ENCODE measurements at places on chromosomes 3 and 15.

DNA sequence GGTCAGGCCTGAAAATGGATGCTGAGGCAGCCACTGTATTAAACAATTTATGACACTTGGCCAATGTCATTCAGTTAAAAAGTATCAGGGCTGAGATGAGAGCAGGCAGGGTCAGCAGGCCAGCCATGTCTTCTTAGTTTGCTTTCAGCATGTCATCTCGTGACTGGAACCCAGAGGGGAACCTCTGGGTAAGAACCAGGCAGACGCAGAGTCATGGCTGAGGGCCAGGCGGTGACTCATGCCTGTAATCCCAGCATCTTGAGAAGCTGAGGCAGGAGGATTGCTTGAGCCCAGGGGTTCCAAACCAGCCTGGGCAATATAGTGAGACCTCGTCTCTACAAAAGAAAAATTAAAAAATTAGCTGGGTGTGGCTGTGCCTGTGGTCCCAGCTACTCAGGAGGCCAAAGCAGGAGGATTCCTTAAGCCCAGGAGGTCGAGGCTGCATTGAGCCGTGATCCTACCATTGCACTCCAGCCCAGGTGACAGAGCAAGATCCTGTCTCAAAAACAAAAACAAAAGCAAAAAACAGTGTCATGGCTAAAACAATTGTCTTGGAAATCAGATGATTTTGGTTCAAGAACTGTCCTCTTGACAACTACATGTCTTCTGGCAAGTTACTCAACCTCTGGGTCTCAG, 11.7 kb downstream of the BCL2L10 start:
- DNase-seq, result peak; percentile 69

GRCh38 chr3:194357681-194358080, 6.6 kb upstream of the CPN2 start:
- DNase-seq, result no peak

GRCh38 chr15:99628374-99629001, 62.7 kb downstream of the MEF2A start:
- DNase-seq, result no peak

- no peak for DNase-seq
These were observed 390.7 kb downstream of the EFHB start for GRCh38 chr3:19543212-19543841.

- no peak for DNase-seq
These were observed 298.8 kb upstream of the UMPS start for GRCh38 chr3:124431331-124431994.

- no peak for DNase-seq
These were observed 353.2 kb upstream of the SOX2 start for GRCh38 chr3:181358562-181358961.

DNA sequence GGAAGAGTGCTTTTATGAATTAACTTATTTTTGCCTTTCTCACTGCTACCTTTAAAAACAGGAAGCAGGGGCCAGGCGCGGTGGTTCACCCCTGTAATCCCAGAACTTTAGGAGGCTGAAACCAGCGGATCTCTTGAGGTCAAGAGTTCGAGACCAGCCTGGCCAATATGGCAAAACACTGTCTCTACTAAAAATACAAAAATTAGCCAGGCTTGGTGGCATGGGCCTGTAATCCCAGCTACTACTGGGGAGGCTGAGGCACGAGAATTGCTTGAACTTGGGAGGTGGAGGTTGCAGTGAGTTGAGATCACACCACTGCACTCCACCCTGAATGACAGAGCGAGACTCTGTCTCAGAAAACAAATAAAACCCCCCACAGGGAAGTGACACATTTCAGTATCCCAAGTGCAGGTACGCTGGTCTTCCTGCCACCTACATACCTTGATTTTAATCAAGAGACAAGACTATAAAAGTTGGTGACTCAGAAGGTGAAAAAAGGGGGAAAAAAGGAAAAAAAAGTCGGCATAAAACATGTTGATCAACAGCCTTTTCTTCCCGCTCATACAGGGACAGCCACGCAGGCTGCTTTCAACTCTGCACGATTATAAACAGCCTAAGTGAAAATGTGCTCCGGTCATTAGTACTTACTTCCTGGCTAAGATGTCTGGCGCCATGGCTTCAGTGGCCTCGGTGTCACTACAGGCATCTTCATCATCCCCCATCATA, 18.8 kb downstream of the PPP1R2 start:
- no peak for DNase-seq

DNA sequence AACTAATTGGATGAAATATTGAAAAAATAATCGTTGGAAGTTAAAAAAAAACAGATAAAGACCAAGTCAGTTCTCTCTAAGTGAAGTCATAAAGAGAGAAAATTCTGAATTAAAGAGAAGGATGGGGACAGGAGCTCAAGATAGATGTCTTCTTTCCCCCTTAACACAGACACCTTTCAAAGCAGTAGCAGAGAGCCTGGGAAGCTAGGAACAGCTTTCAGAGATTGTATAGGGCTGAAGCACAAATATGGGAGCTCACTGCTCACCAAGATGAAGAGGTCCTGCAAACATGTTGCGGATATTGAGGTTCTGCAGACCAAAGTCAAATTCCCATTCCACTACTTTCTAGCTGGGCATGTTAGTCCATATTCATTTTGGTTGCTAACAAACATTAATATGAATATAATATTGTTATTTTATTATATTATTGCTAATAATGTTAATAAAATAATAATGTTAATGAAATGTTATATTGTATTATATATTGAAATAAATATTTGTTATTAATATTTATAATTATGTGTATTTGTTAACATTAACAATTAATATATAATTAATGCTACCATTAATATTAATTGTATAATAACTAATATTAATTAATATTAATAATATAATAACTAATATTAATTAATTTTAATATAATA, 319.1 kb downstream of the OXSM start:
- DNase-seq, result no peak

DNA sequence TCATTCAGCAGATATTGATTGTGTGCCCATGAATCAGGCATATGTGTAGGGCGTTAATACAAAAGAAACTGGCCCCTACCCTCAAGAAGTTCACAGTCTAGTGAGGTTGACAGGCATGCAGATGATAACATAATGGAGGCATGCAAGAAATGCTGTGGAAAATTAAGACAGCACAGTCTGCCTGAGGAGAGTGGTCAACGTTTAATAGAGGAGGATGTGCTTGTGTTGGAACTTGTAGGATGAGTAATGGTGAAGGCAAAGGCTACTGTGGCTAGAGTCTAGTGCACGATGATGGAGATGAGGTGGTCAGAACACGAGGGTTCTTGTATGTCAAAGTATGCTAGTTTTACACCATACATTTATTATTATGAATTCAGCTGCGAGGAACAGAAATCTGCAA, 295.7 kb downstream of the SOX2 start:
- DNase-seq, result no peak

- no peak for DNase-seq
These were observed 371 bp upstream of the CLSTN2 start for GRCh38 chr3:139934613-139935015.

DNA sequence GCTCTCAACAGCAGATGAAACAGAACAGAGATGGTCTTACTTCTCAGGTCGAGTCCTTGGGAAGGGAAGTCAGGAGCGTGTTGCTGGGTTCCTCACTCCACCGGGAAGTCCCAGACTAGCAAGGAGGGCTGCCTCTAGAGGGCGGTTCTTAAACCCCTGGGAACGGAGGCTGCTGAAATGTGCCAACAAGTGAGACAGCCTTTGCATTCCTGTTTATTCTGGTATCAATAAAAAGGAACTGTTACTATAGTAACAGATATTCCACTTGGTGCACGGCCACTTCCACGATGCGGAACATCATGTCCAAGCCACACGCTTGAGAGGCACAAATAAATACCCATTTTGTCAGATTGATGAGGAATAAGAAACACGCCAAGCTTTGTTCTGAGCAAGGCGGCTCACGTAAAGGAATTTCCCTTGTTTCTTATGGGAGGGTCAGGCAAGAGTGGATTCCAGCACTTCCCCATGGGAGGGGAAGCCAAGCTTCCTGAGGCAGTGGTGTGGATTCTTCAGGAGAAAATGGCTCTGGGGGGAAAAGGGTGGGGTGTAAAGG, at the start of gene FAM107A:
TSS of gene FAM107A (minus strand) at position 123 of the 553 bp plus-strand sequence. CDS start 7,531 bp downstream, outside the sequence.
- peak; percentile 40 for DNase-seq

GRCh38 chr15:68227643-68228142, 1.8 kb downstream of the CLN6 start:
- no peak for DNase-seq

GRCh38 chr3:177114253-177114652, 83.0 kb downstream of the TBL1XR1 start:
- DNase-seq, result no peak

DNA sequence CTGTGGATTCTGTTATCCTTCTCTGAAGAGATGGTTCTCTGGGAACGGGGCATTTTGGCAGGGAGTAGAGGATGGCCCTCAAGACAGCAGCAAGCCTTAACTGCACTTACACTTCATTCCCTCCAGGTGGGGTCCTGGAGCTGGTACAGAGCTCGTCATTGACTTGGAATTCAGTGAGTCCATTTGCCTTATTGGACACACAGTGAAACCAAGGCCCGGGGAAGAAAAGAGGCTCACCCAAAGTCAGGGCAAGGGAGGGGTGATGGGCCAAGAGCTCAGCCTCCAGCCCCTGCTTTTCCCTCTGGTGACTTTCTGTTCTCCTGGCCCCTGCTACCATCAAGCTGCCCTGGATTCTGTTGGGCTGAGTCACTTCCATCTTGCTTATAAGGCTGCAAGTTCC, 125.6 kb downstream of the ETFA start:
- DNase-seq, result no peak

GRCh38 chr15:86942285-86942684, 862.6 kb downstream of the AGBL1 start:
- DNase-seq, result no peak

DNA sequence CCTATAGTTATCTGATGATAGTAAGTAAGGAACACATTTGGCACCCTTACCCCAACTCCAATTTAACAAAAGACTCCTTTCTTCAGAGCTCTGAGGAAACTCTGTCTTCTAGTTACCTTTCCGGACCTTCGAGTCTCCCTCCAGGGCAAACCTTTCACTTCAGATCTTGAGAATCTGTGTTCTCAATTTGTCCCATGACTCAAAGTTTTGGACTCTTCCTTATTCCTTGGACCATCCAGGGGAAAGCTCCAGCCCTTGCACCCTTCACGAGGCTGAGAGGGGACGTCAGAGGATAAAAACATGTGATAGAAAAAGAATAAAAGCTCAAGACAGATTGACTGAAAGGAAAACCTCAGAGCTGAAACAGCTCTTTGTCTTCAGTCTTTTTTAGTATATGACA, 76.9 kb downstream of the CTNNB1 start:
- DNase-seq, result no peak

GRCh38 chr15:52440414-52440813, 88.3 kb downstream of the MYO5A start:
- no peak for DNase-seq

Measured in AG09309 (cell line).